Heart left ventricle (tissue), 16 donors: ENCODE measurements at places on chromosomes 2 and 18. TPM values are rescaled to one million over a fixed set of nuclear protein-coding genes. Genes with fewer than 3 reads are reported as not detected.

Gene CCDC141
- 19.1 TPM for polyA plus RNA-seq

GRCh38 chr18:45686891-45687611 is 36.9 kb upstream of the SLC14A1 start:
- DNase-seq: no peak
- H3K36me3 ChIP-seq: no peaks in the 10 kb centered on the region
- H3K27ac ChIP-seq: no peak overlapping the region
- H3K4me3 ChIP-seq: no peak overlapping the region
- H3K4me1 ChIP-seq: no peaks in the 10 kb centered on the region

DNA sequence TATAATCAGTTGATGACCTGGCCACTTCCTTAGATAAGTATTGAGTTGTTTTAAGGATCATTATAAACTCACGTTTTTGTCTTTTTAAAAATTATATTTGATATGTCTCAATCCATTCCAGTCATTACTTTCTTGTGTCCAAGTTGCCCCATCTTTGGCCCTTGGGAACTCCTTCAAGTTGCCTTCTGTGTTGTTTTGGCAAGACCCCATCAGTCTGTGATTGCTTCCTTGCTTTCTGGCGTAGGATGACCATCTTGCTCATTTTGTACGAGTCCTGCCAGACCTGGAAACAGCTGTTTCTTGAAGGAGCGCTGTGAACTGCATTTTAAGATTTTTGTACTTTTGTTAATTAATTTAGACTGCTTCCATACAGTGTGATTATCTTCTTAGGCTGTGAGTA is 68.9 kb upstream of the ITM2C start:
- H3K27ac ChIP-seq: no peak overlapping the region
- peak; percentile 41 for DNase-seq
- no peaks in the 10 kb centered on the region for H3K27me3 ChIP-seq

DNA sequence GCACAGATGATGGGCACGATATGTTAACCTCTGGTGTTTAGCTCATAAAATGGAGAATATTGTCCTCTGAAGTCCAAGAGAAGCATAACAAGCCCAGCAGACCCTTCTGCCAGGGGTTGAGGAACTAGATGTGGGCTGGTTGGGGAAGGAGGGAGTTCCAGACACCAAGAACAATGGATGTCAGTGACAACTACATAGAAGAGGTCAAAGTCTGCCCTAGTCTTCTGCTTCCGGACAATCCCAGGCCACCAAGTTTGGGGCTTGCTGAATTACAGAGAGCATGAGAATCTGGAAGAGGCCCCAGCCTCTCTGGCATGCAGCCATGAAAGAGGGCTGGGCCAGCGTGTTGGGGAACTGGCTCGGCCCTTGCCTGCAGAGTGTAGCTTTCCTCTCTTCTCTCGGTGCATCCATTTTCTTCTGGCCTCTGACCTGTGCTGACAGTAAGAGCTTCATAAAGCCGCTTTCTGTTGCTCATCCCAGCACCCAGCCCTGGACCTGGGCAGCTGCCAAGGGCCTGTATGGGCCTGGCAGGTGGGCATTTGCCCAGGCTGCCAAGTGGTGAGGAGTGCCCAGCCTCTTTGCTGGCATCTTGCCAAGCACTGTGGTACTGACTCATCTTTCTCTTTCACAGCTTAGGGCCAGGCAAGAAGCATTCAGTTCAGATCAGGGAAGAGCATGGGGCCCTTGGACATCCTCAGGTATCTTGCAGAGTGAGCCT is 14.6 kb upstream of the LAPTM4A start:
- H3K36me3 ChIP-seq: no peaks in the 10 kb centered on the region
- H3K27ac ChIP-seq: peak overlapping the region; percentile 11
- peak; percentile 79 for DNase-seq
- H3K4me3 ChIP-seq: no peak overlapping the region

- H3K36me3 ChIP-seq: no peaks in the 10 kb centered on the region
- H3K4me1 ChIP-seq: no peaks in the 10 kb centered on the region
- H3K27me3 ChIP-seq: no peaks in the 10 kb centered on the region
- no peak overlapping the region for H3K27ac ChIP-seq
- no peak for DNase-seq
Measured at GRCh38 chr2:242046206-242046826, 176.8 kb downstream of the RTP5 start.

DNA sequence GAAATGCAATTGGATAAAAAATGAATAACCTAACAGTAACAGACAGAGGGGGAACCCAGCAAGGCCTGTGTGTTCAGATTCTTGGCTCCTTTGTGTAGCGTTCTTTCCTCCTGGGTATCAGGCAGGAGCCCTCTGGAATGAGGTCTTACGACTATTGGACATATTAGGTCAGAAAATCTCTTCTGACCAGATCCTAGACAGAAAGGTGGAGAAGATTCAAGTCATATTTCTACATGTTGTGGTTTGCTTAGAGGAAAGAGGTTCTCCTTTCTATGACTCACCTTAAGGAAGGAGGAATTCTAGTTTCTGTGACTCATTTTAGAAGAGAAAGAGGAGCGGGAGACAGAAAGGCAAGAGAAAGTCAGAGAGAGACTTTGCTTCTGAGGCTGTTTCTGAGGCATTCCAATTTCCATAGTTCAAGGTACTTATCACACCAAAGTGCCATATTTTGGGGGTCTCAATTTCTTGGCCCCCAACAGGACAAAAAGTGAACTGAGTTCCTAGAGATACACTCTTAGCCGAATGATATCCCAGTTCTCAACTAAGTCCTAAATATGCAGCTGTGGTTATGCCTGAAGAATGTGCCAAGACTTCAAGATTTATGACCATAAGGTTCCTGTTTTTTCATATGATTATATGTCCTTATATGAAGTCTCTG is 618.6 kb downstream of the ZEB2 start:
- no peak overlapping the region for H3K4me3 ChIP-seq
- no peaks in the 10 kb centered on the region for H3K4me1 ChIP-seq
- DNase-seq: no peak
- no peaks in the 10 kb centered on the region for H3K27me3 ChIP-seq
- no peak overlapping the region for H3K27ac ChIP-seq

- no peak overlapping the region for H3K4me3 ChIP-seq
- no peak overlapping the region for H3K27ac ChIP-seq
- no peaks in the 10 kb centered on the region for H3K27me3 ChIP-seq
- no peaks in the 10 kb centered on the region for H3K4me1 ChIP-seq
- no peak for DNase-seq
Measured at GRCh38 chr2:58030771-58031170, 15.8 kb upstream of the VRK2 start.

Gene ATG4B
- polyA plus RNA-seq: 75.1 TPM
